Spleen (tissue), 13 donors: ENCODE measurements at places on chromosomes 6 and 20. TPM values are rescaled to one million over a fixed set of nuclear protein-coding genes. Genes with fewer than 3 reads are reported as not detected.

Gene SLC17A2
- polyA plus RNA-seq = not detected

Gene OR2H2
- polyA plus RNA-seq = not detected

Gene ENPP4
- polyA plus RNA-seq = 6.3 TPM

Gene GJA10
- polyA plus RNA-seq = not detected

Gene HEY2
- 1.4 TPM for polyA plus RNA-seq

- H3K4me1 ChIP-seq = peaks cover 28% of the 10 kb centered on the region
- no peaks in the 10 kb centered on the region for H3K27me3 ChIP-seq
- H3K4me3 ChIP-seq = no peak overlapping the region
Observed at GRCh38 chr6:39344821-39345280, 22.3 kb upstream of the KCNK16 start.

GRCh38 chr6:137801352-137802114 is 65.5 kb upstream of the TNFAIP3 start:
- H3K4me1 ChIP-seq = no peaks in the 10 kb centered on the region
- H3K4me3 ChIP-seq = no peak overlapping the region
- no peaks in the 10 kb centered on the region for H3K27me3 ChIP-seq

DNA sequence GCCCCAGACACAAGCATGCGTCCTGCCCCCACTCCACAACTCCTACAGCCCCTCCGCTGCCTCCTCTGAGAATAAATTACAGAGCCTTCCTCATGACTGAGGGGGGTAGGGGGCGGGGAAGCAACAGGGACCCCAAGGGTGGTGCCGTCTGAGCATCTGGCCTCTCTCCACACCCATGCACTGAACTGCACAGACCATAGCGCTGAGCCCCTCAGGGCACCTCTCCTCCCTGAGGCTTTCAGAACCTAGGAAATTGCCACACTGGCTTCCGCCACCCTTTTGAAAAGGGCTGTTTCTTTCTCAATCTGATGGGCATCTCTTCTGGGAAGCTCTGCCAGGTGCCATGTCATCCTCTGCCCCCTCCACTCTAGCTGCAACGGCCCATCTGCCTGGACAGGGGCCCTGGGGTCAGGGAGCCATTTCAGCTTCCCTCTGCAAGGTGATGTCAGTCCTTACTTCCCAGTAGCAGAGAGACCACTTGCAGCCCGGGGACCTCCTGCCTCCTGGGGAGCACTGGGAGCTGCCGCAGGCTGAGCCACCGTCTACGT is 2.5 kb downstream of the CST7 start:
- peaks cover 20% of the 10 kb centered on the region for H3K27me3 ChIP-seq
- peak; percentile 83 for DNase-seq
- peaks cover 78% of the 10 kb centered on the region for H3K4me1 ChIP-seq
- peak overlapping the region; percentile 43 for H3K4me3 ChIP-seq

DNA sequence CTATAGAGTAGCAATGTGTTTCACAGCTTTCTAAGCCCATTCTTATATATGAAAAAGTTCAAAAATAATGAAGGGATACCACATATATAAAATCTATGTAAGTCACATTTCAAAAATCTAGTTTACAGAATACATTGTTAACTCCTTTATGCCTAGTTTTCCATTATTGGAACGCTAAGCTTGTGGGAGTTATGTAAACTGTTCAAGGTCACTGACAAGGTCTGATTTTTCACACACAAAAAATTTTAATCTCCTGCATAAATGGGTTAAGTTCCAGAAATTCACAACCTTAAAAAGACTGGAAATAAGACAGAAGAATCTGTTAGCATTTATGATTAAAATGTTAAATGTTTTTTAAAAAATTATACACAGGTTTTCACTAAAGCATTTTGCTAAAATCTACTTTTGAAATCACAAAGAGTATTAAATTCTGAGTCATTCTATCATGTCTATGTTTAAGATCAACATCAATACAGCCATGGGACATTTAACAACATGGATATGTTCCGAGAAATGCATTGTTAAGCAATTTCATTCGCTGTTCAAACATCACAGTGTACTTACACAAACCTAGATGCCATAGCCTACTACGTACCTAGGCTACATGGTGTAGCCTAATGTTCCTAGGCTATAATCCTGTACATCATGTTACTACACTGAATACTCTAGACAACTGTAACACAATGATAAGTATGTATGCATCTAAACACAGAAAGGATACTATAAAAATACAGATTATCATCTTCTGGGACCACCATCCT is 25.4 kb downstream of the ATG5 start:
- no peak for DNase-seq
- H3K27ac ChIP-seq = no peak overlapping the region
- no peaks in the 10 kb centered on the region for H3K36me3 ChIP-seq

DNA sequence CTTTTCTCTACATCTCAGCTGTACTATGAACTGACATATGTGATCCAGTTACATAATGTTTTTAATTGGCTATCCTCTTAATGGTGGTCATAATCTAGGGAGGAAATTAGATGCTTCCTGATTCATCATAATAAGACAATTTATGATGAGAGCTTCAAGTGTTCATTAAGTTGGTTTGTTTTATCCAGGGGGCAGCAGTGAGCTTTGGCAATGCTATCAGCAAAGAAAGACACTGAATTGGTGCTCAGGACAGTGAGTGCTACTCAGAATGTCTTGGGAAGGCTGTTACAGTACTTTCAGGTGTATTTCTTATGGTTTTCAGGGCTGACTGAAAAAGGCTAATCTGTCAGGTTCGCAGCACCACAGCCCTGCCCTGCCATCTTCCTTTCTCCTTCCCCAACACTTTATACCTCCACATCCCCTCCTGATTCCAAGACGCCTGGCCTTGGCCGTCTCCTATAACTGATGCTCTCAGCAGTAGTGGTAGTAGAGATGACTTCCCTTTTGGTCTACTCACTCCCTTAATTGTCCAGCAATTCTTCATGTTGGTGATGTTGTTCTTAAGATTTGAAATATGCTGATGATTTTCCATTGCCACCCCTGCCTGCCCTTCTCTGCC is 67.0 kb upstream of the TNFAIP3 start:
- no peak for DNase-seq
- no peaks in the 10 kb centered on the region for H3K27me3 ChIP-seq
- H3K4me3 ChIP-seq = no peak overlapping the region
- H3K27ac ChIP-seq = no peak overlapping the region
- peaks cover 13% of the 10 kb centered on the region for H3K4me1 ChIP-seq

- no peak for DNase-seq
- no peak overlapping the region for H3K4me3 ChIP-seq
- H3K27me3 ChIP-seq = no peaks in the 10 kb centered on the region
- H3K36me3 ChIP-seq = no peaks in the 10 kb centered on the region
Observed at GRCh38 chr6:119479860-119480655, 130.5 kb upstream of the MAN1A1 start.

DNA sequence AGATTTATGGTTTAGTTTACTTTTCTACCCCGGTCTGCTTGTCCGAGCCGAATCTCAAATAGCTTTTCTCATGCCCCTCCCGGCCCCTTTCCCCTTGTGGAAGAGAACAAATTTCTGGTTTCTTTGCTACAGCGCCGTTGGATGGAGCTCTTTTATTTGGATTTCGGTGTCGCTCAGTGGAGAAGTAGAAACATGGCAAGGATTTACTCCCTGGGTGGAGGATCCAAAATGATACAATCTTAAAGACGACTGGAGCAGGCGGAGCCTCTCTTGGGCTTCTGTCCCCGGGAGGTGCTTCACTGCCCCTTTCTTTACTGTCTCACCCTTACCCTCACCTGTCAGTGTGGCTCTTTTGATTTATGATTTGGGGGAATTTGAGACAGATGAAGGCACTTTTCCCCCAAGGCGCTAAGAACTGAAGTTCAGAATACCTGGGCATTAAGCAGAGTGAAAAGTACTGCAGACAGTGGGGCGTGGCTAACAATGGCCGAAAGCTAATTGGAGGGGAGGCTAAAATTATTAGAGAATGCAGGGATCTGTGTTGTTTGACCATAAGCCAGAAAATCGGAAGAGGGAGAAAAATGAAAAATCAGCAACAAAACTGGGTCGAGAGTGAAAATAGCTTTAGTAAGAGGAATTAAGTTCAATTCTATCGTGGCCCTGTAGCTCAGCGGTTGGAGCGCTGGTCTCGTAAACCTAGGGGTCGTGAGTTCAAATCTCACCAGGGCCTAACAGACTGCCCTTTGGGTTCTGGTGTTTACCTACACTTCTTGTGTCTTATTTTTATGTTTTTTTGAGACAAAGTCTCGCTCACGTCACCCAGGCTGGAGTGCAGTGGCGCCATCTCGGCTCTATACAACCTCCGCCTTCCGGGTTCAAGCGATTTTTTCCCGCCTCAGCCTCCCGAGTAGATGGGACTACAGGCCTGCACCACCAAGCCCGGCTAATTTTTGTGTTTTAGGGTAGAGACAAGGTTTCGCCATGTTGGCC is 145.1 kb upstream of the ZNF184 start:
- H3K27me3 ChIP-seq = peaks cover 11% of the 10 kb centered on the region
- no peak overlapping the region for H3K4me3 ChIP-seq
- peaks cover 18% of the 10 kb centered on the region for H3K4me1 ChIP-seq

- no peak overlapping the region for H3K27ac ChIP-seq
- H3K36me3 ChIP-seq = no peaks in the 10 kb centered on the region
- H3K4me1 ChIP-seq = peaks cover 16% of the 10 kb centered on the region
Observed at GRCh38 chr20:43665466-43666176, 1.3 kb upstream of the MYBL2 start.

DNA sequence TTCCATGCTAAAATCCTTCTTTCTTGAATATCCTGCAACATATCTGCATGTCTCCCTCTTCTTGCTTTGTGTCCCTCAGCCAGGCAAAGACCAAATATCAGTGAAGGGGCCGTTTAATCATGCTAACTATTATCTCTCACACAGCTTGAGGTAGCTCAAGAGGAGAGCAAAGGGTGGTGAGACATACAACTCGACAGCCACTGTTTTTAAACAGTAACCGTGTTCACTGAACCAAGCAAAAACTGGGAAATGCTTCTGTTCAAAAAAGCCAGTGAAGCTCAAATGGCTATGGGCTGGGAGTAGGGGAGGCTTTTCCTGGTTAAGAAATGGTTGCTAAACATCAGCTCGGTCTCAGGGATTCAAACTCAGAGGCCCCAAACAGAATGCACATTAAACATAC is 83.4 kb downstream of the MAP7 start:
- no peaks in the 10 kb centered on the region for H3K36me3 ChIP-seq
- peaks cover 18% of the 10 kb centered on the region for H3K4me1 ChIP-seq
- no peak overlapping the region for H3K4me3 ChIP-seq
- no peaks in the 10 kb centered on the region for H3K27me3 ChIP-seq
- no peak overlapping the region for H3K27ac ChIP-seq

GRCh38 chr20:63223121-63223825 is 7.3 kb upstream of the YTHDF1 start:
- no peak overlapping the region for H3K27ac ChIP-seq
- no peaks in the 10 kb centered on the region for H3K36me3 ChIP-seq

GRCh38 chr6:49847673-49848072 is 18.7 kb downstream of the CRISP1 start:
- H3K27ac ChIP-seq = no peak overlapping the region
- no peak overlapping the region for H3K4me3 ChIP-seq
- no peaks in the 10 kb centered on the region for H3K36me3 ChIP-seq

DNA sequence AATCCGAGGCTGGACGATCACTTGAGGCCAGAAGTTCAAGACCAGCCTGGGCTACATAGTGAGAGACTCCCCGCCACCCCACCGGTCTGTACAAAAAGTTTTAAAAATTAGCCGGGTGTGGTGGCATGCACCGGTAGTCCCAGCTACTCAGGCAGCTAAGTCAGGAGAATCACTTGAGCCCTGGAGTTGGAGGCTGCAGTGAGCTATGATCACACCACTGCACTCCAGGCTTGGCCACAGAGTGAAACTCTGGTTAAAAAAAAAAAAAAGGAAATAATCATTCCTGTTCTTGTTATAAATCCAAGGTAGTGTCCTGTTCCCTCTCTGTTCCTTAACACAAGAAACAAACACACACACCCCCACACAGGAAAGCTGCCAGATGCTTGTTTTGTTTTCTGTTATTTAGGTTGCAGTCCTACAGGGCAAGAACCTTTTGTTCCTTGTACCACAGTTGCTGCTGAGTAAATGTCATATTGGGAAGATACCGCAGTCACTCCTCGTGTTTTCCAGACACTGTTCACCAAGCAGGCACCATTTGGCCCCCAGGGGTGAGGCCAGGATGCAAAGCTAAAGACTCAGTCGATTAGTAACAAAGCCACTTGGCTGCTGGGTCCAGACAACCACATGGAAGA is 28.9 kb downstream of the ASIP start:
- no peaks in the 10 kb centered on the region for H3K4me1 ChIP-seq
- no peaks in the 10 kb centered on the region for H3K36me3 ChIP-seq
- H3K27me3 ChIP-seq = no peaks in the 10 kb centered on the region
- H3K4me3 ChIP-seq = no peak overlapping the region
- DNase-seq = no peak

GRCh38 chr20:50200482-50201104 is 10.0 kb downstream of the CEBPB start:
- H3K27ac ChIP-seq = no peak overlapping the region
- peaks cover 8% of the 10 kb centered on the region for H3K36me3 ChIP-seq
- no peak overlapping the region for H3K4me3 ChIP-seq
- DNase-seq = no peak

DNA sequence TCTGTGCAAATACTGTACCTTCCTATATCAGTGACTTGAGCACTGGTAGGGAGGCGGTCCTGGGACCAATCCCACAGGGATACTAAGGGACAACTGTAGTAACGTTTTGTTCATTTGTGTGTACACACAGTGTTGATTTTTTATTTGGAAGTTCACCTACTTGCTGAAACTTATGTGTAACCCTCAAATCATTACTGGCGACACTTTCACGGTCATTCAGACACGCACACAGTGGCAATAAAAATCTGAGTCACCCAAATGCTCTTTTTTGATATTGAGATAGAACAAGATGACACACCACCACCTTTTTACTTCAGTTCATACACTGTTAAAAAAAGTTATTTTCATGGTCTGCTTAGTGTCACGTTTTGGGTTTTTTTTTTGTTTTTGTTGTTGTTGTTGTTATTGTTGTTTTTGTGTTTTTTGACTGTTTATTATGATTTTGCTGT is 79.8 kb downstream of the QKI start:
- H3K27ac ChIP-seq = no peak overlapping the region
- H3K4me1 ChIP-seq = peaks cover 71% of the 10 kb centered on the region
- no peak overlapping the region for H3K4me3 ChIP-seq

GRCh38 chr20:36848078-36848660 is 27.8 kb upstream of the TLDC2 start:
- H3K36me3 ChIP-seq = no peaks in the 10 kb centered on the region
- no peak for DNase-seq
- H3K27me3 ChIP-seq = no peaks in the 10 kb centered on the region
- no peak overlapping the region for H3K4me3 ChIP-seq
- peak overlapping the region; percentile 47 for H3K27ac ChIP-seq
- peaks cover 91% of the 10 kb centered on the region for H3K4me1 ChIP-seq
